Activated naive CD4-positive, alpha-beta T cell treated with Interleukin-2 at 50 U/mL for 16 hours (primary cell): ENCODE measurements at places on chromosomes 7 and 10.

DNA sequence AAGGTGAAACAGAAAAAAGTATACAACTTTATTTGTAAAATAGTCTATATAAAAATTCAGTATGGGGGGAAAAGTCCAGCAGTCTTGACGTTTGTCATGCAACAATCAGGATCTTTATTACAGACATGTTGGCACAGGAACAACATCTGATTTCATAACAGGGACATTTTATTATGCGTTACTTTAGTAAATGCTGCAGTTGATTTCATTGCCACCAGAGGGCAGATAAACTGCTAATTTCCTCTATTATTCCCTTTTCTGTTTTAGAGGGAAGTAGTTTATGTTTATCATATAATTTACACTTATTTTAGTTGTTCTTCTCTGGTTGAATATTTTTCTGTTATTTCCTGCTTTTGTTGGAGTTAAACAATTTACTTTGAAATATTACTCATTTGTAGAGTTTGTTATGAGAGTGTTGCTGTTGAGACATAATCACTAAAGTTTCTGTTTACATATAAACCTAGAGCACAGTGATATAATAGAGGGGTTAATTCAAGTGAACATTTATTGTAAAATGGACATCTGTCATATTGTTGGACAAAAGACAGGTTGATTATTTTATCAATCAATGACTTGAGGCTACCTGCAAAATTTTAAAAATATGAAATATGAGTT, 3.3 kb downstream of the PLXDC2 start:
- no peak for DNase-seq

- DNase-seq, result no peak
Observed at GRCh38 chr7:149776289-149776688, 2.9 kb upstream of the ZNF467 start.

GRCh38 chr10:122323941-122324675, 50.4 kb upstream of the PLEKHA1 start:
- no peak for DNase-seq

GRCh38 chr10:17026686-17027485, 102.7 kb downstream of the CUBN start:
- peak; percentile 77 for DNase-seq

DNA sequence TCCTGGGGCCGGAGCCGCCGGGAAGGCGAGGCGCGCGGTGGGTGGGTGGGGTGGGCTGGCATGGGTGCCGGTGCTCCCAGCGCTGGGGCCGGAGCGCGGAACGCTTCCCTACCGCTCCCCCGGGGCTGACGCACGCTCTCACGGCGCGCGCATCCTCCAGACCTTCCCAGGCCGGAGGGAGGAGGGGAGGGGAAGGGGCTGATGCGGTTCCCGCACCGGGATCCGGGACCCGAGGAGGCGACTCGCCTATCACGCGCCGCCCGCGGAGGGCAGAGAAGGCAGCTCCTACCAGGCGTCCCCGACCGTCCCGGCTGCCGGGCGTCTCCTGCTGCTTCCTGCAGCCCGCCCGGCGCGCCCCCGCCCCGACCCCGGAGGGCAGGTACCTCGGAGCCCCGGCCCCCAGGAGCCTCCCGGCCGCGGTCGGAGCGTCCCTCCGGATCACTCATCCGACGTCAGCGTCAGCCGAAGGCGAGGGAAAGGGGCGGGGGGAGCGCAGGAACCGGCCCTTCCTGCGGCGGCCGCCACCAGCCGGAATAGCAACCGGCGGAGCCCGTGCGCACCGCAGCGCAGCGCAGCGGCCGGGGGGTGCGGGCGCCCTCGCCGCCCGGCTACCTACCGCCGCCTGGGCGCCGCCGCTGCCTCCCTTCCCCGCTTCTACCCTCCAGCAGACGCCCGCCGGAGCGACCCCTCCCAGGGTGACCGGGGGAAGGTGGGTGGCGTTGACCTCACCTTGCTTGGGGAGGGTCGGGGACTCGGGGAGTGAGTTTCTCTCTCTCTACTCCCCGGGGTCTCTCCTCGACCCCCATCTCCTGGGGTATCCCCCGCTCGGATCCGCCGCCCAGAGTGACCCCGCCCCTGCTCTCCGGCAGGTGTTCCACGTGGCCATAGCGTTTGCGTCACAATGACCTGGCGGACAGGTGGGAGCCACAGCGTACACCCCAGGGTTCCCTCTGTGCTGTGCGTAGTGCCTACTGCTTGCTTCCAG, at the start of gene ICA1:
TSS of gene ICA1 (minus strand) at position 457 of the 985 bp plus-strand sequence. CDS start 26,241 bp downstream, outside the sequence.
- no peak for DNase-seq

- DNase-seq, result no peak
Observed at GRCh38 chr7:106177738-106178592, 65.9 kb upstream of the SYPL1 start.

- no peak for DNase-seq
Observed at GRCh38 chr10:124414076-124414475, 4.6 kb downstream of the OAT start.

GRCh38 chr10:27660268-27660667, 85.4 kb downstream of the MKX start:
- DNase-seq, result no peak

- DNase-seq, result no peak
Observed at GRCh38 chr7:95781961-95782586, 9.7 kb downstream of the DYNC1I1 start.

DNA sequence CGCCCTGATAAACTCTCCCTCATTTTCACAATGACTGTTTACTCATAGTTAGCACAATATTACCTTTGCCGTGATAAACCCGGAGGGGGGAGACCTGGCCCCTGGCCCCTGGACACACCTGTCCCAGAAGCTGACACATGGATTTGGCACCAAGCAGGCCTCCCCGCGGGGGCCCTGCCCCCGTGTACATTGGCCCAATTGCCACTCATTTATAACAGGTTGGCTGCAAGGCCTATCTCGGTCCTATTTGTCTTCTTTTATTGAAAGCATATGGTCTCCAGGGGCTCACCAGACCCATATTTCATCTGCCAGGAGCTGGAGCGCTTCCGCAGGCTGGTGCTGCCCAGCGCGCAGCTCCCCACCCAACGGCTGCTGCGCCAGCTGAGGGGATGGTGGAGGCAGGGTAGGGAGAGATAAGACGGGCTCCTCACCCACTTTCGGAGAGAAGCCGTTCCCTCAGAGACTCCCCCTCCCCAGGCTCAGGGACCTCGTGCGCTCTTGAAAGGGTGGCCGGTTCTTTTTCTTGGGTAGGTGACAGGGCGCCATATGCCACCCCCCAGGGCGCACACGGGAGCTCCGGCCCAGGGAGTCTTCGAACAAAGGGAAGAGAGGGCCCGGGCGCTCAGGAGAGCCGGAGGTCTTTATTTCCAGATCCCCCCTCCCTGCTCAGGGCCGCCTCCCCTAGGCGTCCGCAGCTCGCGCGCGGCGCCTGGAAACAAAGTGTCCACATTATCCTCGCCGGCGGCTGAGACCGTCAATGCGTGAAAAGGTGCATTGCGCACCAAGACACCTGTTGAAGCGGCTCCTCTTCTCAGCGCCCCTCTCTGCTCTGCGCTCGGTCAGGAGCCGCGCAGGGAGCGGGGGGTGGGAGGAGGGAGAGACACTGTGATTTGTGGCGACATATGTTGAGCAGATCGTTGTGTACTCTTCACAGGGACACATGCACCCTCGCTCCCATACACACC, 4.3 kb upstream of the NEUROG3 start:
- no peak for DNase-seq

DNA sequence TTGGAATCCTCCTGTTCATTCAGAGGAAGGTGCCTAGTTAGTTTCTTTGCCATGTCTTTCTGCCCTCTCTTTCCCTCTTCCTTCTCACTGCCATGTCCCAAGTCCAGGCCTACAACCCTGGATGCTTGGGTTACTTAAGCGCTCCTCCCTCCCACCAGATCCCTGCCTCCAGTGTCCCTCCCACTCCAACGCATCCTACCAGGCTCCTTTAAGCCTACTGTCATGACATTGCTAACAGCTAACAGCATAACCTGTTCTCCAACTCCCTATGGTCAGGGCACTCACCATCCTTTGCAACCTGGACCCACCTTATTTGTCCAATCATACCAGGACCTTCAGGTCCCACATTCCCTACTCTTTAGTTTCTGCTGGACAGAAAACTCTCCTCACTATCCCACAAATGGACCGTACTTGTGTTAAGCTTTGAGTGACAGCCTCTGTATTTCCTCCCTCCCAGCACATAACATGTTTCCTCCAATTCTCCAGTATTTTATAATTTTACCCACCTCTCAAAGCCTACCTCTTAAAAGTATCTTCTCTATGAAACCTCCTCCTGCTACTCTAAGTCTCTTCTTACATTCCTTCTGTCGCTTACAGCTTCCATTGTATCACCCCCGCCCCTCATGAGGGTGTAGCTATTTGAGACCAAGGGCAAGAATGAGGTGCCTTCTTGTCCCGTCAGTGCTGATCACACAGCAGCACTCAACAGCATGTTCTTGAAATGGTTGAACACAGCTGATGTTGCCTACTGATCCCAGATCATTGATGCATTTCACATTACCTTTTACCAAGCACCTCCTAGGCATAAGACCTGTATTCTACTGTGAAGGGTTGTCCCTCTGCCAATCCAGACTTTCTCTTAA, 1.7 kb downstream of the BLNK start:
- DNase-seq, result no peak

- no peak for DNase-seq
Observed at GRCh38 chr10:34121781-34122622, 693.1 kb downstream of the PARD3 start.

- DNase-seq, result no peak
Observed at GRCh38 chr10:34704526-34705184, 110.4 kb downstream of the PARD3 start.

DNA sequence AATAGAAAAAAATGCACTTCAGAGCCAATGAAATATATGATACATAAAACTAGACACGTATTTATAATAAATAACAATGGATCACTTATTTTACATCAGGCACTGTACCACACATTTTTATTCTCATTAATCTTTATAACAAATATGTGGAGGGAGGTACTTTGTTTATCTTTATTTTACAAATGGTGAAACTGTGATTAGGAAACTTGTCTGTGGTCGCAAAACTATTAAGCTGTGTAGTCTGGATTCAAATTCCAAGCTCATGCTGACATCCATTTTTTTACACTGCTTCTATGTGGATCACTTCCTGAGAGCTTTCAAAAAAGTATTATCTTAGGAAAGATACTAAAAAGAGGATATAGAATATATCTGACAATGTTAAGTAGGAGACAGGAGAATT, 978.6 kb downstream of the SORCS1 start:
- no peak for DNase-seq

DNA sequence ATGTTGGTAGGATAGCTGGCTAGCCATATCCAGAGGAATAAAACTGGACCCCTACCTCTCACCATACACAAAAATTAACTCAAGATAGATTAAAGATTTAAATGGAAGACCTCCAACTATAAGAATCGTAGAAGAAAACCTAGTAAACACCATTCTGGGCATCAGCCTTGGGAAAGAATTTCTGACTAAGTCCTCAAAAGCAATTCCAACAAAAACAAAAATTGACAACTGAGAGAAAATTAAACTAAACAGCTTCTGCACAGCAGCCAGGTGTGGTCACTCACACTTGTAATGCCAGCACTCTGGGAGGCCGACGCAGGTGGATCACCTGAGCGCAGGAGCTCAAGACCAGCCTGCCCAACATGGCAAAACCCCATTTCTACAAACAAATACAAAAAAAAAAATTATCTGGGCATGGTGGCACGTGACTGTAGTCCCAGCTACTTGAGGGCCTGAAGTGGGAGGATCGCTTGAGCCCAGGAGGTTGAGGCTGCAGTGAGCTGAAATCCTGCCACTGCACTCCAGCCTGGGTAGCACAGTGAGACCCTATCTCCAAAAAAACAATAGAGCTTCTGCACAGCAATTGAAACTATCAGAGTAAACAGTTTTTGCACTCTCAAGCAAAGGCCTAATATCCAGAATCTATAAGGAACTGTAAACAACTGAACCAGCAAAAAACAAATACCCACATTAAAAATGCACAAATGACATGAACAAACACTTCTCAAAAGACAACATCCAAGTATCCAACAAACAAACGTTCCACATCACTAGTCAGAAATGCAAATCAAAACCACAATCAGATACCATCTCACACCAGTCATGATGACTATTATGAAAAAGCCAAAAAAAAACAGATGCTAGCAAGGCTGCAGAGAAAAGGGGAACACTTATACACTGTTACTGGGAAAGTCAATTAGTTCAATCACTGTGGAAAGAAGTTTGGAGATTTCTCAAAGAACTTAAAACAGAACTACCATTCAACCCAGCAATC, 4.8 kb downstream of the CRPPA start:
- no peak for DNase-seq

- DNase-seq, result no peak
Observed at GRCh38 chr7:81884817-81885216, 115.0 kb upstream of the HGF start.

DNA sequence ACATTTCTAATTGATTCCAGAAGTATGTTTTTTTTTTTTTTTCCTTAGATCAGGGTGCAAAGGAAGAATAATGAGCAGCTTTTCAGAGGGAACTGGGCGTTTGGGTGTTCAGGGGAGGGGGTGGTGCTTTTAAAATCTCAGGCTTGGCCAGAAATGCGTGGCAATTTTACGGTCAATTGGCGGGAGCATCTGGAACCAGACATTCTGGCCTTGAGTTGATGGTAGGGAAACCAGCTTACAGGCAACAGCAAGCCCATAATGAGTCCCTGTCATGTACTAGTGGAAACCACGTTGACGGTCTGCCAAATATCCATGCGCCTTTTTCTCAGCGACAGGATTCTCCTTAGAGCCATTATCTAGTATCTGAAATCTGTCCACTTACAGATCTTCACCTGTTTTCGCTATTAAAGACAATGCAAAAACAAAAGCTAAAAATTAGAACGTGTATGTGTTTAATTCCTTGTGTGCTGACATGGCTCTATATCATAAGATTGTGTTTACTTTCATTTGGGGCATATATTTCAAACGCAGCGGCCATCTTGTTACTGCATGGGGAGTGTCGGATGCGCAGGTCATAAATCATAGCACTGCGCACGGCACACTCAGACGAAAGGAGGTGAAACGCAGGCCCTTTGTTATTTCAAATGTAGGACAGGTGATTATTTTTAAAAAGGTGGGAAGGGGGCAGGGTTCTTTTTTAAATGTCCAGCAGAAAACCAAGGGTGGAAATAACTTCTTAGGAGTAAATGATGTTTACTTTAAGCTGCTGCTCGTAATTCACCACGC, 209.2 kb downstream of the AGMO start:
- DNase-seq, result no peak

- no peak for DNase-seq
Observed at GRCh38 chr10:97656777-97657176, 16.3 kb downstream of the PI4K2A start.

DNA sequence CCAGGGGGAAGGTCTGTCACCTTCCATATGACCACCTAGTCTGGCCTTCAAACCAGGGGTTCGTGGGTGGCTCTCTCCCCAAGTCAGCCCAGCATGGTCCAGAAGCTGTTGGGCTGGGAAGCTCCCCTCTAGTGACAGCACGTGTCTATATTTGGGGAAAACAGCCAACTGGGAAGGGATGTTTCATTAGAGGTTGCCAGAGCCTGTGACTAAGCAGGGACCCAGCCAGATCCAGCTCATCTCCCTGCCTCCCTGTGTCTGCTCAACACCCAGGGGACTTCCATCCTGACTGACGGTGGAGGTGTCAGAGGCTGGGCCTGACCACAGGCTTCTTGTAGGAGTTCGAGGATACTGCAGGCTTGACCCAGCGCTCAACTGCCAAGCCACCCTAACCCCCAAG, 10.5 kb downstream of the STYXL1 start:
- DNase-seq, result no peak

GRCh38 chr10:30238836-30239235, 110.2 kb downstream of the MTPAP start:
- DNase-seq, result no peak

- no peak for DNase-seq
Observed at GRCh38 chr10:106224676-106225075, 939.8 kb downstream of the SORCS1 start.

- DNase-seq, result no peak
Observed at GRCh38 chr10:57249615-57250281, 888.7 kb upstream of the ZWINT start.
